ENCODE measurements at places on chromosomes 5 and 9. TPM values are rescaled to one million over a fixed set of nuclear protein-coding genes. Genes with fewer than 3 reads are reported as not detected.

The GABRA1 gene
- not detected for total RNA-seq

The GLDC gene
- total RNA-seq = 0.62 TPM

The BTNL8 gene
- not detected for total RNA-seq

The PCDHGA4 gene
- 2.9 TPM for total RNA-seq

The TMEM252 gene
- not detected for total RNA-seq

The EIF4EBP3 gene
- not detected for total RNA-seq

The TRAF1 gene
- total RNA-seq = 1.1 TPM

The GPBP1 gene
- total RNA-seq = 83.7 TPM

The CDH18 gene
- 0.26 TPM for total RNA-seq

The PDCD1LG2 gene
- total RNA-seq = 4.7 TPM

The SPINK1 gene
- total RNA-seq = not detected

The PKD2L2 gene
- total RNA-seq = not detected

The TEX48 gene
- total RNA-seq = not detected

The RUSC2 gene
- 39.8 TPM for total RNA-seq

The FOXD4L5 gene
- not detected for total RNA-seq

The PCDHGA2 gene
- 1.1 TPM for total RNA-seq

The FOXI1 gene
- not detected for total RNA-seq

The FCHO2 gene
- 14.7 TPM for total RNA-seq

The OBP2B gene
- not detected for total RNA-seq

The HTR4 gene
- not detected for total RNA-seq

All from myocyte (in vitro differentiated cells).